Liver (tissue), 10 donors: ENCODE measurements at places on chromosomes 11 and 22. TPM values are rescaled to one million over a fixed set of nuclear protein-coding genes. Genes with fewer than 3 reads are reported as not detected.

GRCh38 chr11:68480852-68481510 lies 20.4 kb downstream of the PPP6R3 start:
- no peak for DNase-seq

GRCh38 chr11:44835938-44836337 lies 109.2 kb downstream of the TSPAN18 start:
- DNase-seq, result no peak

- DNase-seq, result peak; percentile 73
These were observed 823 bp downstream of the CEP57 start for GRCh38 chr11:95790933-95791708.

GRCh38 chr11:3995949-3996554 lies 98.5 kb upstream of the RRM1 start:
- no peak for DNase-seq

DNA sequence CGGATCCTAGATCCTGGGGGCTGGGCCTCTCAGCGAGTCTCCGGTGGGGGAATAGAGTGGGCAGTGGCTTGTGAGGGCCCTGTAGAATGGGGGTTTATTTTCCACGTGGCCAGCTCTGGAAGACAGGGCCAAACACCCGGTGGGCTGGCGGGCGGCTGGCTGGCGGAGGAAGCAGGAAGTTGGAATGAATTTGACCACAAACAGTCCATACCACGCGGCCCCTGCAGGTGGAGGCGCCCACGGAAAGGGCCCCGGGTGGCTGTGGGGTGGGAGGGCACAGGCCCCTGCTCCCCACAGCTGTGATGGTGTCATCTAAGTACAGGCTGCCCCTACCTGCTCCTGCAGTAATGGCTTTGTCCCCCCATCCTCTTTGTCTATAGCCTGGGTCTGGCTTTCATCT lies 15.1 kb downstream of the MCAT start:
- DNase-seq, result no peak

DNA sequence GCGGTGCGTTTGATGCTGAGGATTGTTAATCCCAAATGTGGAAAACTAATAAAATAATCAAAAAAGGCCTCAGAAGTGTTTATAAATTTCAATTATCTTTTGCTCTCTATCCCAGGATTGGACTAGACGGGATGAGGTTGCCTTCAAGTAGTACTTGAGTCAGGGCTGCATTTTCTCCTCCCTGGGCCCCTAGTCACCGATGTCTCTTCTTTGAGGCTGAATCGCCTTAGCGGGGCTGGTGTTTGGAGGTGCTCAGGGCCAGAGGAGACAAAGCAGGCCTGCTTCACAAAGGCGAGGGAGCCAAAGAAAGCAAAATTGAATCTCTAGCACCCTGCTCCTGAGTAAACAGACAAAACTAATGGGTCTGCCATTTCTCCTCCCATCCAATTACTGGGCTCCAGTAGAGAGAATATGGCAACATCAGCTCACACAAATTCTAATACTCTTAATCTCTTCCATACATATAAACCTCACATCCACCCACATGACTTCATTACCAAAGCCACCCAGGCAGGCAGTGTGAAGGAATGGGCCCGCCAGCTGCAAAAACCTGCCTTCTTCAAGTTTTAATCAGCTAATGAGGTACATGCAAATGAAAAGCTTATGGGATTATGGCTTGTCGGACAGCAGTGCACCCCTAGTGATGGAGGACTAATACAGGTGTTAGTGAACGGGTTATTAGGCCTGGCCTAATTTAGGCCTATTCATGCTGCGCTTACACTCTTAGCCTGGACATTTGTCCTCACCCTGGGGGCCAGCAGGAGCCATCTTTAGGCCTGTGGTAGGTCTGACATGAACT lies 52.7 kb upstream of the HTATIP2 start:
- no peak for DNase-seq

GRCh38 chr11:1854949-1855885 lies 2.3 kb downstream of the LSP1 start:
- DNase-seq, result no peak

- DNase-seq, result no peak
These were observed 690.4 kb downstream of the BRD1 start for GRCh38 chr22:49137206-49137840.

- DNase-seq, result no peak
These were observed 88.3 kb downstream of the C11orf87 start for GRCh38 chr11:109510316-109510715.

GRCh38 chr22:29270475-29271271 lies 2.6 kb downstream of the EWSR1 start:
- no peak for DNase-seq

GRCh38 chr11:76523147-76523546 lies 78.3 kb downstream of the EMSY start:
- no peak for DNase-seq

DNA sequence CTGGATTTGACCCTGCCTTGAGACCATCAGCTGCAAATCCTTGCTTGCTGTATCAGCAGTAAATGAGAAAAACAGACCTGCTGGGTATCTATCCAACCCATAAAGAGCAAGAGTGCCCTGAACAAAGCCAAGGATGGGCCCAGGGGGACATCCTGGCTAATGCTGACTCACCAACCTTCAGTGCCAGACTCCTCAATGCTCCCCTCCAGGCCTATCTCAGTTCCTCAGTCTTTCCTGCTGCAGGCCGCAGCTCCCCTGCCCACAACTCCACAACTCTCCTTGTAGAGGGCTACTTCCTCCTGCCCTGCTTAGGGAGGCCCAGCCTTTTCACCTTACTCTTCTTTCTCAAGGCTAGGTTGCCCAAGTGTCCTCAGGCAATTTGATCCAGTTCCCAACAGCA lies 2.6 kb downstream of the LAMTOR1 start:
- no peak for DNase-seq

- no peak for DNase-seq
These were observed 77.3 kb upstream of the ARFGAP3 start for GRCh38 chr22:42934338-42934737.

DNA sequence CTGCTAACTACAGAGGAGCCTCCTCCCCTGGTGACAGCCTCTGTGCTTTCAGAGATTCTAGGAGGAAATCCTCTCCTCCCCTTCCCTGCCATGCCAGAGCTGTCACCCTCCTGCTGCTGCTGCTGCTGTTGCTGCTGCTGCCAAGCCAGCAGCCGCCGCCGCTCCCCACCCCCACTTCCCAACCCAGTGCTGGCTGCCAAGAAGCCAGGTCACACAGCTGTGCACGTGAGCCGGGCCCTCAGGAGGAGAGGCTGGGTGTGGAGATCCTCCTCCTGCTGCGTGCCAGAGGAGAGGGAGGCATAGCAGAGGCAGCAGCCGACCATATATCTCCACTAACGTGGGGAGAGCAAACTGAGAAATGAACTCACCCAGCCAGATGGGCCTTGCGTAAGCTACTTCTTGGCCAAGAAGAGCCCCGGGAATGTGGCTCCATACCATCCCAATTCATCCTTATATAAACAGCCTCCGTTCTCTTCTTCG lies 12.4 kb downstream of the CRY2 start:
- DNase-seq, result no peak

- no peak for DNase-seq
These were observed 33.9 kb upstream of the FAT3 start for GRCh38 chr11:92190535-92191206.

- DNase-seq, result no peak
These were observed 13.0 kb downstream of the MRPL21 start for GRCh38 chr11:68890490-68891231.

- DNase-seq, result no peak
These were observed 1.2 kb downstream of the OR6X1 start for GRCh38 chr11:123753110-123753509.

DNA sequence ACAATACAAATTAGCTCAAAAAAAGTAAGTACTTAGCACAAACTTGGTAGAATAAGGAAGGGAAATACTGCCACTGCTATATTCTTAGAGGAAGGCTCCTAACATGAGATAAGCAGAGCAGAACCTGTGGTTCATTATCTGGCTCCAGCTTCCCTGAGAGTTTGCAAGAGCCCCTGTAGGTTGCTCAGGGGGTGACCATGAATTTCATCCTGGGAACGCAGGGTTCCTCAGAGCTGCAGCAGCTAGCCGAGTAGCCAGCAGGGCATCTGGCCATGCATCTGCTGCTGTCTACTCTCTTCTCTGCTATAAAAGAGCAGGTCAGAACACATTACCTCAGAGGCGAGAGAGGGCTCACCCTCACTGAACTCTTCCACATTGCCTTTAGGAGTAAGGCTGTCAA lies 67.3 kb downstream of the TRPC6 start:
- no peak for DNase-seq

DNA sequence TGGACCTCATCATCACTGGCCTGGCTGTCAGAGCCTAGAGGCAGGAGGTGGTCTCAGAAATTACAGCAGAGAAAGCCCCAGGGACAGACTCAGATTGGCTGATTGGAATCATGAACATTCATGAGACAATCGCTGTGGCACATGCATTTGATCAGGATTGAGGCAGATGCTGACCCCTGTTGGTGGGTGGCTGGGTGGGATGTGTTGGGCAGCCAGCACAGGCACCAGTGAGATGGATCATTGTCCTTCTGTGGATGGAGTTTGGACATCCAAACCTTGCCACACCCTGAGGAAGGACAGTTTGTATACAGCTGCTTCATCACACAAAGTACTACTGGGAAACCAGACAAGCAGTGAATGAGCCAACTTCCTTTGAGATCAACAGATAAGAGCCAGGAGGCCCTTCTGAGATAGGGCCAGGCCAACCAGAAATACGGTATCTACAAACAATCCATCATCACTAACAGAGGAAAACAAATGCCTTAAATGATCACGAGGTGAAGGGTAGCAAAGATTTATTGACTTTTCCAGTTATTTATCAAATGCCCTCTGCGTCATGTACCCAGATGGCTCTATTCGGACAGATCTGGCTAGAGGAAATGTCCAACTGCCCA lies 17.3 kb downstream of the COMMD9 start:
- no peak for DNase-seq

DNA sequence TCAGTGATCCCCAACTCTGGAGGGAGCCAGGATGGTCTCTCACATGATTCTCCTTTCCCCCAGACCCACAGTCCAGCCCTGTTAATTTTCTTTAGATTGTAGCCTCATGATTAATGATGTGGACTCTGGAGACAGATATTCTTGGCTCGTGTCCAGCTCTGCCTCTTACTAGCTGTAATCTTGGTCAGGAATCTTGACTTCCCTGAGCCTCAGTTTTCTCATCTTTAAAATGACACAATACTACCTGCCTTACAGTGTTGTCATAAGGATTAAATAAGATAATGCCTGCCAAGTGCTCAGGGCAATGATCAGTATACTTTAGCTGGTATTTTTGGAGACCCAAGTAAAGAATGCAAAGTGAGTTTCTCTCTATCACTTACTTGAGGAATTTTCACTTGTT lies 60.0 kb downstream of the SPECC1L start:
- DNase-seq, result no peak

DNA sequence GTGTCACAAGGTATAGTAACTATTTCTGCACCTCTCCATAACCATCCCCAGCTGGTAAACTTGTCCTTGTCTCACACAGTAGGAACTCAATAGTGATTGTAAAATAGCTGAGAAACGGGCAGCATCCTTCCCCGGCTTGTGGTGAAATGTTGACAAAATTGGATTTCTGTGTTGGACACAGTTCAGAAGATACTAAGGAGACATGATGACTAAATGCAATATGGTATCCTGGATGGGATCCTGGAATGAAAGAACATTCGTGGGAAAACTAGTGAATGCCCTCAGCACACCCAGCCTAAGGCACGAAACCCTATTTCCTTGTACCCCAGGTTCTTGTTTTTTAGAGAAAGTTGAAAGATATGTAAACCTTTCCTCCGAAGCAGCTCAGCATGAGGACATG lies 18.8 kb upstream of the OPCML start:
- DNase-seq, result no peak

- no peak for DNase-seq
These were observed 6.4 kb upstream of the RFPL1 start for GRCh38 chr22:29431986-29432385.

GRCh38 chr11:11068113-11068512 lies 210.3 kb upstream of the ZBED5 start:
- DNase-seq, result no peak

DNA sequence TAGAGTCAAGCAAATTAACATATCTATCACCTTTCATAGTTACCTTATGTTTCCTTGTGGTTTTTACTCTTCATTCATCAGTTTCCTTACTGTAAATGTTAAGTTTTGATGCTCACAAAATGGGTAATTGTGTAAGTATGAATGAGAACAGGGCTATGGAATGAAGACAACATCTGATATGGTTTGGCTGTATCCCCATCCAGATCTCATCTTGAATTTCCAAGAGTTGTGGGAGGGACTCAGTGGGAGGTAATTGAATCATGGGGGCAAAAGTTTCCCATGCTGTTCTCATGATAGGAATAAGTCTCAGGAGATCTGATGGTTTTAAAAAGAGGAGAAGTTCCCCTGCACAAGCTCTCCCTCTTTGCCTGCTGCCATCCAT lies 107.6 kb downstream of the CCDC34 start:
- DNase-seq, result no peak

DNA sequence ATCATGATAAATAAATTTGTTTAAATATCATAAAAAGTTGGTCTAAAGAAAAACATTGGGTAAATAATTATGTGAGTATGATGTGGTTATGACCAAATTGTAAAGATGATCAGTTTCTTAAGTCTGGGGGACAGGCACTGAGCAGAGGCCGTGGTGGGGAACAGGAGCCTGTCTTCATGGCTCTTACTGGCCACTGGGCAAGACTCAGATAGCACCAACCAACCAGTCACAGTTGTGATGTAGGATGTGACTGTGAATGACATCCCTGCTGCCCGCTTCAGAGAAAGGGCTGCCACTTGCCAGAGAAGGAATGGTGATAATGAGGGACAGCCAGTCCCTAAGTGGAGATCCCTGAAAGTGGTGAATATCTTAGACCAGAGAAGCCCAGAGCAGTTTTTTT lies 7.0 kb downstream of the PTPRJ start:
- DNase-seq, result no peak

DNA sequence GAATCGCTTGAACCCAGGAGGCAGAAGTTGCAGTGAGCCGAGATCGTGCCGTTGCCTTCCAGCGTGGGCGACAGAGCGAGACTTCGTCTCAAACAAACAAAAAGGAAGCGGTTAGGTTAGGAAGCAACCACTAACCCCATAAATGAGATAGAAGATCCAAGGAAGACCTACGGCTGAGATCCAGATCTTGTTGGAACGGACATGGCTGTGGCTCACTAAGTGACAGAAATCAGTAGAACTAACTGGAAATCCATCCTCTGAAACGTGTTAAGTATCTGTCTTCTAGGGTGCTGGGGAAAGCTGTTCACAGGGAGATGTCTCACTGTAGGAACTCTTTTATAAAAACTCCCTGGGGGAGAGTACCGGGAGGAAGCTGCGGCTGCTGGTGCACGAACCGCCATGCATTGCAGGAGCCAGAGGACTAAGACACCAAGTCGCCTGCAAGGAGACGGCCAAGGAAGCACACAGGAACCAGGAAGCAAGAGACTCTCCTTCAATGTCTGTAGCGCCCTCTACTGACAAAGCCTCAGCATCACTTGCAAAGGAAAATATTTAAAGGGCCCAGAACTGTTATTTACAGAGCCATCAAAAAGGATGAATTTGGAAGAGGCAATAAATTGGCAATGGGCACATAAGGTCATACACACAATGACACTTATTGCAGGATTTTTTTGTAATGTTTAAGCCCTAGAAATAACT lies 16.9 kb upstream of the SPTY2D1 start:
- peak; percentile 40 for DNase-seq

Gene MOGAT2
- 92.4 TPM for total RNA-seq

Gene HTR3A
- not detected for total RNA-seq

Gene MYO18B
- total RNA-seq, result 4.2 TPM

Gene KDM4E
- total RNA-seq, result not detected

Gene RNF215
- total RNA-seq, result 7.3 TPM

Gene TOP3B
- 9.7 TPM for total RNA-seq

Gene DGCR6
- 0.92 TPM for total RNA-seq

Gene ETS1
- 30.0 TPM for total RNA-seq

Gene LARGE1
- total RNA-seq, result 4.7 TPM

Gene FERMT3
- total RNA-seq, result 47.2 TPM

Gene LRRC74B
- total RNA-seq, result not detected

Gene SYT7
- 114 TPM for total RNA-seq
